ENCODE measurements at places on chromosomes 12 and 14.

DNA sequence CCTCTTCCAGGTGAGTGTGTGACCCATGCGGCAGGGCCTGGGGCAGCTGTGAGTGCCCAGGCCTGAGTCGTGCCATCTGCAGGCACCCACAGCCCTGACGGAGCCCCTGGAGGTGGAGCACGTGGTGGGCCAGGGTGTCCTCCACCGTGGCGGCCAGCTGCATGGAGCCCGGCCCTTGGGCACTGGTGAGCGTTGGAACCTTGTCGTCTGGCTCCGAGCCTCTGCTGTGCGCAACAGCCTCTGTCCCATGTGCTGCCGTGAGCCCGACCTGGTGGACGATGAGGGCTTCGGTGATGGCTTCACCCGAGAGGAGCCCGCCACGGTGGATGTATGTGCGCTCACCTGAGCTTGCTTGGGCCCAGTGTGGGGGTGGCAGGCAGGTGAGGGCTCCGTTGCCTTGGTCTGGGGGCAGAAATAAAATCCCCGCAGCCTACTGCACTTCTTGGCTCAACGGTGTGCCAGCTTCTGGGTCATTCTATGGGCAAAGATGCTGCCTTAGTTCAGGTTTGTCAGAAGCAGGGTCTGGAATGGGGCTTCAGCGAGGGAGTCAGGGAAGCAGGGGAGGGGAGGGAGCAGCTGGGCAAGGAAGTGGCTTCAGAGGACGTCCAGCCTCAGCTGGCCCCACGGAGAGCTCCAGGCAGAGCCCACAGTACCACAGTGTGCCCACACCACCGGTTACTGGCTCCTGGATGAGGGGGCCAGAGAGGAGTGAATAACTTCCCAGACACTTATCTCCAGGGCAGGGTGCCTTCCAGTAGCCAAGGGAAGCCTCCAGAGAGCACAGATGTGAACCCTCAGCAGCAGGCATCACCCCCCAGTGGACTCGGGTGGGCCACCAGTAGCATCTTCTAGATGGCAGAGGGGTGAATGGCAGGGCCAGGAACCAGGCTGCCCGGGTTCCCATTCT, 1.2 kb upstream of the ARL6IP4 start:
- no peak for DNase-seq

DNA sequence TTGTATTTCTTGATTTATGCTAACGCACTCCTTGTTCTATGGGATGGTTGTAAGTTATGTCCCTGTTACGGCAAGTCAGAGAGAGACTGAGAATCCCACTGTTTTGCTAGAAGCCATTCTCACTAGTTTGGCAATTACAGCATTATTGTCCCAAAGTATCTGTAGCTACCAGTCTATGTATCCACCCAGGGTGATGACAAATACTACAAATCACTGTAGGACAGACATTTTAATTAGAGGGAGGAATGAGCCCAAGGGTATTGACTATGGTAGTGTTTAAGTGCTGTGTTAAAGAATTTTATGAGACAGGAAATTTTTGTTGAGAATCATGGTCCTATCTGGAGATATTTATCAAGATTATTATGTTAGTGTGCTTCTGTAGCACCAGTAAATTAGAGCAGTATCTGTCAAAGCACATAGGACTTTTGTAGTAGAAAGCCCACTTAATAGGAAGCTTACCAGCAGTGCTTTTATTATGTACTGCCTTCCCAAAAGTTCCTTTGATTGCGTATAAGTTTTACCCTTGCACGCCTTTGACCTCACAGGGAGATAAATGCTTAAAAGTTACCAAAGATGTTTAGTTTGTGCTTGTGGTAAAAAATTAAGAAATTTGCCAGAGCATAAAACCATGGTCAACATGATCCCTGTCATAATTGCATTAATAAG, 10.7 kb downstream of the PRKCH start:
- no peak for DNase-seq

DNA sequence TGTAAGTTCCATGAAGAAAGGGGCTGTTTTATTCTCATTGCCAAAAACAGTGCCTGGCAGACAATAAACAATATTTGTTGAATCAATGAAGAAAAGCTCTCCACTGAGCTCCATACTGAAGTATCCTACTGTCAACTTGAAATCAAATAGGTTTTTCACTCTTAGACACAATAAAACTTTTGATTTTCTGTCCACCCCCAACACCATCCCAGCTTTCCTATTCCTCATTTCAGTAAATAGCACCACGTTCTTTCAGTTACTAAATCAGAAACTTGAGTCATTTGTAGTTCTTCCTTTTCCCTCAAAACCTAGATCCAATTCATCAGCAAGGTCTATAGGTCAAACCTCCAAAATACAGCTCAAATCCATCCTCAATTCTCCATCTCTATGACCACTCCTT, 113.3 kb downstream of the PTGER2 start:
- no peak for DNase-seq

- DNase-seq = no peak
Measured at GRCh38 chr14:53840444-53840843, 116.2 kb downstream of the BMP4 start.

DNA sequence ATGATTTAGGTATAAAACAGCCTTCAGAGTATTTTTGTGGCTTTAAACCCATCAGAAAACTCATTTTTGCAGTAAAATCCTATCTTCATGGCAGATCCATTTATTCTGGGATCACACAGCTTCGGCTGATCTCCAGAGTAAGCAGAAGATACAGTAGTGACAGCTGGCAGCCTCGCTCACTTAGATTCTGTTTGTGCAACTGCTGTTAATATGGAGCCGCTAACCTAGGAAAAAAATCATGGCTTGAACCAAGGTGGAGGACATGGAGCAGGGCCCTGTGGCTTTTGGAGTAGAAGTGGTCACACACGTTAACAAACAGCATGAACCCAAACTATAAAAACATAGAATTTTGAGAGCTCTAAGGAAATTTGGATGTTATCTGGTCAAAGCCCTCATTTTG, 137.2 kb upstream of the ARHGAP5 start:
- no peak for DNase-seq

- no peak for DNase-seq
Measured at GRCh38 chr12:115507951-115508722, 769.4 kb downstream of the MED13L start.

- DNase-seq = peak; percentile 63
Measured at GRCh38 chr12:42568952-42569915, 20.3 kb downstream of the PRICKLE1 start.
